ENCODE measurements at places on chromosomes 2 and 18. TPM values are rescaled to one million over a fixed set of nuclear protein-coding genes. Genes with fewer than 3 reads are reported as not detected.
A peak's percentile ranks its signal among the peaks of the same experiment; 100 is the strongest.

Gene TDRD15
- not detected for total RNA-seq

Gene VWA3B
- total RNA-seq: not detected

Gene ANKRD53
- total RNA-seq: 1.0 TPM

Gene FBXO36
- 3.2 TPM for total RNA-seq

Gene STARD7
- total RNA-seq: 109 TPM

Gene NAT8
- total RNA-seq: not detected

Gene IL1R2
- 1.1 TPM for total RNA-seq

Gene TTC21B
- total RNA-seq: 28.7 TPM

Gene TMEM87B
- 24.4 TPM for total RNA-seq

Gene PSD4
- total RNA-seq: 4.0 TPM

DNA sequence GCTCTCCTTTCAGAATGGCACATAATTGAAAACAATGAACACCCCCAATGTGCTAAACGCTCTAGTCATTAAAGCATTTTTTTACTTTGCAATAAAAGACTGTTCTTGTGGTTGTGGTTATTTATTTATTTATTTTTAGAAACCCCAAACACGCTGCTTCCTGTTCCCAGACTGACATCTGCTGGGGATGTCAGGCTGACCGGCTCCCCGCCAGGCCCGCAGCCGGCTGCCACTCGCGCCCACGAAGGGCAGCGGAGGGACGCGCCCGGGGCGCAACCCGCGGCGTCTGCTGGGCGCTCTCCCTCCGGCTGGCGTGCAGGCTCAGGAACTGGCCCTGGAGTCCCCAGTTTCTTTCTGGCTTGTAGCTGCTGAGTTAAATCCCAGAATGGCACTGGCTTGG is 83.1 kb upstream of the SP3 start:
- ATAC-seq: no peak

- ATAC-seq: peak; percentile 45
Measured at GRCh38 chr2:96839293-96839874, 4.4 kb downstream of the ANKRD23 start.

DNA sequence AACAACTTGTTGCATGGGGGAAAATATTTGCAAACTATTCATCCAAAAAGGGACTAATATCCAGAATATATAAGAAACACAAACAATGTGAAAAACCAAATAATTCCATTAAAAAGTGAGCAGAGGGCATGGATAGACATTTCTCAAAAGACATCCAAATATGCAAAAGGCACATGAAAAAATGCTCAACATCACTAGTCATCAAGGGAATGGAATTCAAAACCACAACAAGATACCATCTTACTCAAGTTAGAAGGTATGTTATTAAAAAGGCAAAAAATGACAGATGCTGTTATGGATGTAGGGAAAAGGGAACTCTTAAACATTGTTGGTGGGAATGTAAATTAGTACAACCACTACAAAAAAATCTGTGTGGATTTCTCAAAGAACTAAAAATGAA is 396.5 kb downstream of the CCDC85A start:
- ATAC-seq: no peak

- ATAC-seq: no peak
Measured at GRCh38 chr2:191250986-191251385, 5.8 kb downstream of the MYO1B start.

DNA sequence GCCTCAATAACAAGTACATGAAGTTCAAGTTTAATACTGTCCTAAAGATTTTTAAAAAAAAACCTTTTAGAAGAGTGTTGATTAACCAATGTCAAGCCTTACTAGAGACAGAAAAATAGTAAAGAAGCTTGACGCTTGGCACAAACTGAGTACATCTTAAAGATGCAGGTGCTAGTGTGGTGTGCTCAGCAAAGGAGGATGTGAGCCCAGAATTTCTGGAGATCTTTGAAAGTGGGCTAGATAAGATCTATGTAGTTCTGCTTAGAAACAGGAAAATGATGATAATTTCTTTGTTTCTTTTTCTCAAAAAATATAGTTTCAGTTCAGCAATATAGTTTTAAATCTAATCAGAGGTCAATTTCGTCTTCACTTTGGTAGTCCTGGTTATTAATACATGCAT is 118.3 kb upstream of the KLHL14 start:
- no peak for ATAC-seq

GRCh38 chr2:203579730-203580129 is 44.6 kb upstream of the RAPH1 start:
- no peak for ATAC-seq

GRCh38 chr2:15625344-15626036 is 33.8 kb downstream of the DDX1 start:
- no peak for ATAC-seq

DNA sequence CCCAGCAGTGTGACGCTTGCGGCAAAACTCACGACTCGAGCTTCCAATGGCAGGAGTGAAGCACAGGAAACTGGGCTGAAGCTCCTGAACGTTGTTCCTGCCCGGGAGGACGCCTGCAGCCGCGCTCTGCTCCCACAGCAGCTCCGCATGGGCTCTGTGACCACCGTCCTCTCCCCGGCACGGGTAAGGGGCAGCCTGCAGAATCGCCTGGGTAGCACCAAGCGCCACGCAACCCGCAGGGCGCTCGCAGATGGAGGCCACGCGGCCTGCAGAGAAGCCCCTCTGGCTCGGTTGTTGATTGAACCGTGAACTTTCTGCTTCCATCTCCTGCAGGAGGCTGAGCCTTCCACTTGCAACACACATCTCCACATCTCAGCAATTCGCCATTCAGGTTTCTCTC is 63.3 kb upstream of the ZNF236 start:
- no peak for ATAC-seq

GRCh38 chr2:64781711-64782390 is 128.1 kb upstream of the SERTAD2 start:
- ATAC-seq: no peak

GRCh38 chr18:34932792-34933466 is 108.3 kb upstream of the MAPRE2 start:
- ATAC-seq: no peak

GRCh38 chr2:71662665-71663394 is 209.5 kb downstream of the DYSF start:
- ATAC-seq: no peak

- ATAC-seq: no peak
Measured at GRCh38 chr2:216015722-216016464, 2.5 kb upstream of the MREG start.

- no peak for ATAC-seq
Measured at GRCh38 chr2:10326707-10327594, 24.2 kb downstream of the HPCAL1 start.

DNA sequence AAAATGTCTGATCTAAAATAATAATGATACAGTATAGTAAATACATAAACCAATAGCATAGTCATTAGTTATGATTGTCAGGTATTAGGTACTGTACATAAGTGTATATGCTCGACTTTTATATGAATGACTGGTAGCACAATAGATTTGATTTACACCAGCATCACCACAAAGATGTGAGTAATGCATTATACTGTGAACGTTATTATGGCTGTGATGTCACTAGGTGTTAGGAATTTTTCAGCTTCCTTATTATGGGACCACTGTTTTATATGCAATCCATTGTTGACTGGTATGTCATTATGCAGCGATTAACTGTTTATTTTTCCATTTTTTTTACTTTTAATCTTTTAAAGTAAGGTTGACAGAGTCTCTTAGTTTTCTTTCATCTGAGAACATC is 23.7 kb downstream of the ATP9B start:
- ATAC-seq: no peak

- ATAC-seq: no peak
Measured at GRCh38 chr2:8398040-8398668, 283.7 kb upstream of the ID2 start.

- no peak for ATAC-seq
Measured at GRCh38 chr18:52481116-52481515, 141.1 kb downstream of the DCC start.

GRCh38 chr2:119476301-119477112 is 44.9 kb downstream of the TMEM37 start:
- ATAC-seq: peak; percentile 59

- ATAC-seq: peak; percentile 20
Measured at GRCh38 chr2:85409845-85410583, at the start of gene CAPG. TSS of gene CAPG (minus strand) at chr2:85410366. CDS start at chr2:85402145, 8,221 bp downstream.

DNA sequence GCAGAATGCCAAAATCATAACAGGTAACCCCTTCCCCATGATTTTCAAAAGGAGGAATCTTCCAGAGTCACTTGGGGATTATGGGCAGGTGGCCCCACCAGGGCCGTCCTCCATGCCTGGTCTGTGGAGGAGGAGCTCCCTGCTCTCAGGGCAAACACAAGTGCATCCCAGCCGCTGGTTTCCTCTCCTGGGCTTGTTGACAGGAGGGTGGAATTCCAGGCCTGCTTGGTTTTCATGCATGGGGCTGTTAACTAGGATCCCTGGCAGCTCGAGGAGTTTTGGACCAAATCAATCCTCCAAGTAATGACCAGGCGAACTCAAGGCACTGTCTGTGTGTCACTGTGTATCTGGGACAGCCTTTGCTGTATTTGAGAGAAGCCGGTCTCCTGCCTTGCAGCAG is 45.3 kb downstream of the FOSL2 start:
- ATAC-seq: no peak
